Neural progenitor cell (in vitro differentiated cells): ENCODE measurements at places on chromosomes 7 and 10. TPM values are rescaled to one million over a fixed set of nuclear protein-coding genes. Genes with fewer than 3 reads are reported as not detected.

DNA sequence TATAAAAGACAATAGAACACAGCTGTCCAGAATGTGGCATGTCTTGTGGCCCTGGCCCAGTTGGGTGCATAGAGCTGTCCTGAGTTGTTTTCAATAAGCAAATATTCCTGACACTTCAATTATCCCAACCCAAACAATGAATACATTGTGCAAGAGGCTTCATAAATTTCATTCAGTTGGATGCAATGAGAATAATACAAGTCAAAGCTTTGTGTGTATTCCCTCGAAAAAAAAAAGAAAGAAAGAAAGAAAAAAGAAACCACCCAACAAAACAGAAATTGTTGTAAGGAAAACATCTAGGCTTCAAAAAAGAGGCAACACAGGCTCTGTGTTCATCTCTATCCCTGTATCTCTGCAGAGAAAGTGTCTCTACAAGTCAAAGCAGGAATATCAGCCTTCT is 138.7 kb upstream of the ADO start:
- no peak overlapping the region for H3K27ac ChIP-seq
- DNase-seq: no peak
- no peaks in the 10 kb centered on the region for H3K4me1 ChIP-seq

- DNase-seq: peak; percentile 19
- no peaks in the 10 kb centered on the region for H3K36me3 ChIP-seq
- no peaks in the 10 kb centered on the region for H3K4me1 ChIP-seq
- no peak overlapping the region for H3K27ac ChIP-seq
Measured at GRCh38 chr10:230758-231157, 95.5 kb downstream of the ZMYND11 start.

- no peaks in the 10 kb centered on the region for H3K36me3 ChIP-seq
- no peak for DNase-seq
- H3K4me1 ChIP-seq: no peaks in the 10 kb centered on the region
Measured at GRCh38 chr10:23418051-23418681, 20.7 kb upstream of the OTUD1 start.

DNA sequence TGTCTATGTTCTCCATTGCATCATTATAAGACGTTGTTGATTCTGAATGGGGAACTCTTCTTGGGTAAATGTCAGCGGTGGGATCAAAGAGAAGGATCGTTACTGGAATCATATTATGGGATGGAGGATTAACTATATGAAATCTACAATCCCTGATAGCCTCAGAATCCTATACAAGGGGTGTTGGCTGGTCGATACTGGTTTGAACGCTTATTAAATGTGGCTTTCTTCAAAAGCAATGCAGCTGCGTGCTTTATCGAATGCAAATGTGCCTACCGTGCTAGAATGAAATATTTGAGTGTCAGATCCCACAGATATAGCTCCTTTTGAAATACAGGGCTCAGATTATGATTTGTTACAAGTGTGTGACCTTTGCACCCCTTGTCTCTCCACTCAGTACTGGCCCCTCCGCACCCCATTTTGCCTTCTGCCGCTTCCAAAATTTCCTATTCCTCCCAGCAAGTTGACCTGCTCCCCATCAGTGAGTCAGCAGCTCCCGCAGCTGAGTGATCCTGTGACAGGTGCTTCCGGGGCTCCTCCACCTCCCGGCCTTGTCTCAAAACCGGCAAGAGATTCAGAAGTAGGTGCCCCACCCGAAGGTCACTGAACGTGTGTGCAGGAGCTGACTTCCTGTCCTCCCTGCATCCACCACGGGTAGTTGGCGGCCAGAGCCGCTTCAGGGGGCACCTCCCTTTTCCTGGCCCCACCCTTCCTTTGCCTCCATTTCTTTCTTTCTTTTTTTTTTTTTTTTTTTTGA is 76.6 kb downstream of the PTPRE start:
- peaks cover 8% of the 10 kb centered on the region for H3K4me1 ChIP-seq
- H3K4me3 ChIP-seq: no peak overlapping the region
- no peak for DNase-seq
- no peaks in the 10 kb centered on the region for H3K27me3 ChIP-seq
- no peak overlapping the region for H3K27ac ChIP-seq

Gene IRF5
- total RNA-seq: 0.22 and 0.28 TPM in 2 replicates

GRCh38 chr7:12851841-12852240 is 164.4 kb downstream of the ARL4A start:
- H3K4me3 ChIP-seq: no peak overlapping the region
- no peaks in the 10 kb centered on the region for H3K4me1 ChIP-seq

Gene RALA
- 34.2 and 59.5 TPM in 2 replicates for total RNA-seq
